ENCODE measurements at places on chromosomes 4 and X.
A peak's percentile ranks its signal among the peaks of the same experiment; 100 is the strongest.

- peak; percentile 74 for DNase-seq
Observed at GRCh38 chr4:52643785-52644244, 15.3 kb downstream of the USP46 start.

DNA sequence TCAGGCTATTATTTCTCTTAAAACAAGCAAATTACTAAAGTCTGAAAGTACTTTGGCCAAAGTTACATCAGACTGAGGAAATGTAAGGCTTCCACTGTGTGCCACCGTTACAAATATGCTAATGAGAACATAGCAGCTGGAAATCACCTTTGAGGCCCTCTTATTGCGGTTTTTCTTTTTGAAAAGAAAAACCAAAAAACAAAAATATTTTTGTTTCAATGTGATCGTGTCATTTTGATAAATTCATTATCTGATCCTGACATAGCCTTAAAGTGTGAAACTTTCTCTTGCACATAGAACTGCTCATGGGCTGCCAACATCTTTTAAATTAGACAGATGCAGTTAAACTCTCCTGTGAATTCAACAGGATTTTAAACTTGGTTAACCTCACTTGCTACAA is 2.8 kb upstream of the TIFA start:
- no peak for DNase-seq

- no peak for DNase-seq
Observed at GRCh38 chr4:3630598-3631543, 98.6 kb upstream of the LRPAP1 start.

- DNase-seq = peak; percentile 44
Observed at GRCh38 chrX:23756165-23756564, 13.1 kb upstream of the ACOT9 start.

DNA sequence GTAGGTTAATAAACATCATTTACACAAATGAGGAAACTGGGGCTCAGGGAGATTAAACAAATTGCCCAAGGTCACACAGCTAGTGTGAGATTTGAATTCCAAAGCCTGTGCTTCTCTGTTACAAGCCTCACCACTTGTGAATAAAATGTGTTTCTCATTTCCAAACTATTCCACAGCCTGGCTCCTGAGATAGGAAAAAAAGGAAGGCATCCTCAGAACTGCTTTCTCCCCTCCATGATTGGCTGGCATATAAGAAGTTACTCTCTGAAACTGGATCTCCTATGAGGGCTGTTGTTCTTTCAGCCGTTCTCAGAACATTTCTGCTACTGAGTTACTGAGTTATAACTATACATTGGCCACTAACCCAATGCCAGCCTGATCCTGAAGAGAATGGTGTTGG is 237.9 kb downstream of the MAML3 start:
- peak; percentile 72 for DNase-seq

GRCh38 chr4:76381986-76382385 is 39.0 kb downstream of the CCDC158 start:
- DNase-seq = no peak

DNA sequence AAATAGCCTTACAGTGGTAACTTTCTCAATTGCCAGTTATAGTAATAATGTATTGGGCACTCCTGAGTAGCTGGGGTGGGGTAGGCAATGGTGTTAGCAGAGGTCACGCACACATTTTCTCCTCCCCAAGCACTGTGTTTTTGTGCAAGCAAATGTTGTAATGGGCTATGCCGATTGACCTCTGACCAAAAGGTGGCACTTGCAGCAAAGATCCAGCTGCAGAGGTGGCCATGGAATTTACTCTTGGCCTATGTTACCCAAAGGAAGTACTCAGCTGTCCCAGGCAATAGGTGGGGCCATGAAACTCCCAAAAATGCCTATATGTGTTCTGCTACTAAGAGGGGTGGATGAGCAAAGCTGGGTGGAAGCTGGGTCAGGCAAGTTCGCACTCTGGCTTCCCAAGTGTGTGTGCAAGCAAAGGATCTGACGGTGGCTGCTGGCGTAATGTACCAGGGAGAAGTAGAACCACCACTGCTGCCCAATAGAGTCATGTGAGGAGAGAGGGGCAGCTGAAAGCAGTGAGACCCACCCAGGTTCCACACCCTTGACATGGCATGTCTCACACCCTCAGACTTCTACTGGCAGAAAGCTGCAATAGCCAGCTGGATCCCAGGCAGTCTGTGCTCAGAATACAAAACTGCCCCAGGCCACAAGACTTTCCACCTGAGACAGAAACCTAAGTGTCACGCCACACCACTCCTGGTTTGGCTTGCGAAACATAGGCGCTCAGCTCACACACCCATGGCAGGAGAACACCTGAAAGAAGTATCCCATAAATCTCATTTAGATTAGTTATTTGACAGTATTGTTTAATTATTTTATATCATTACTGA is 353.3 kb upstream of the EMCN start:
- DNase-seq = no peak

GRCh38 chr4:76905521-76905920 is 7.6 kb upstream of the SOWAHB start:
- DNase-seq = peak; percentile 90

GRCh38 chr4:155675709-155676429 is 9.2 kb downstream of the GUCY1A1 start:
- DNase-seq = peak; percentile 15

GRCh38 chrX:103550415-103551051 is 31.2 kb upstream of the RAB40A start:
- DNase-seq = no peak

DNA sequence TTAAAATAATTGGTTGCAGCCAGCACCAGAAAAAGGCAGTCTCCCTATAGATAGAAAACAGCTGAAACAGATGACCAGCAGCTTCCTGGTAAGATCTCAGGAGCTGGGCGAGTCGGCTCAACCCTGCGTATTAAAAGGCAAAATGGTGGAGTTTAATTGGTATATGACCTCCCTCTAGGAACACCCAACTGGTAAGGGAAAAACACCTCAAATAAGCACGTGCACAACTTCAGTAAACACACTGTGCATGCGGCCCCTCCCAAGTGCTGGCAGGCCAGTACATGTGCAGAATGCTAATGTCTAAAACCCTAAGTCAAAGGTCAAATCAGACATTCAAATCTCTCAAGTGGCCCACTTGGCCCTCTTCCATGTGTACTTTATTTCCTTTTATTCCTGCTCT is 103.2 kb upstream of the PDE5A start:
- DNase-seq = no peak

DNA sequence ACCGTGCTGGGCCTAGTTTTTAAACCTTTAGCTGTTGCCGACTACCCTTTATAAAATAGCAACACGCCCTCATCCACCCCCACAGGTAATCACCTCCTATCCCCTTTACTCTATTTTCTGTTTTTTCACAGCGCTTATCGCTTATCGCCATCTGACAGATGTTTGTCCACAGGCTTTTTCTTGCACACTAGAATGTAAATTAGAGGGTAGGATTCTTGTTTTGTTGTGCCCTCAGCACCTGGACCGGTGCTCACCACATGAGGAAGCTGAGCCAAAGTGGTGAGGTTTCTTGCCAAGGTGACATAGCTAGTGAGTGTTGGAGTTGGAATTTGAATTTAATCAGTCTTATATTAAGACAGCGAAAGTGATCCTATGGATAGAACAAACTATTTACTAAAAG is 2.9 kb upstream of the RBBP7 start:
- DNase-seq = no peak

DNA sequence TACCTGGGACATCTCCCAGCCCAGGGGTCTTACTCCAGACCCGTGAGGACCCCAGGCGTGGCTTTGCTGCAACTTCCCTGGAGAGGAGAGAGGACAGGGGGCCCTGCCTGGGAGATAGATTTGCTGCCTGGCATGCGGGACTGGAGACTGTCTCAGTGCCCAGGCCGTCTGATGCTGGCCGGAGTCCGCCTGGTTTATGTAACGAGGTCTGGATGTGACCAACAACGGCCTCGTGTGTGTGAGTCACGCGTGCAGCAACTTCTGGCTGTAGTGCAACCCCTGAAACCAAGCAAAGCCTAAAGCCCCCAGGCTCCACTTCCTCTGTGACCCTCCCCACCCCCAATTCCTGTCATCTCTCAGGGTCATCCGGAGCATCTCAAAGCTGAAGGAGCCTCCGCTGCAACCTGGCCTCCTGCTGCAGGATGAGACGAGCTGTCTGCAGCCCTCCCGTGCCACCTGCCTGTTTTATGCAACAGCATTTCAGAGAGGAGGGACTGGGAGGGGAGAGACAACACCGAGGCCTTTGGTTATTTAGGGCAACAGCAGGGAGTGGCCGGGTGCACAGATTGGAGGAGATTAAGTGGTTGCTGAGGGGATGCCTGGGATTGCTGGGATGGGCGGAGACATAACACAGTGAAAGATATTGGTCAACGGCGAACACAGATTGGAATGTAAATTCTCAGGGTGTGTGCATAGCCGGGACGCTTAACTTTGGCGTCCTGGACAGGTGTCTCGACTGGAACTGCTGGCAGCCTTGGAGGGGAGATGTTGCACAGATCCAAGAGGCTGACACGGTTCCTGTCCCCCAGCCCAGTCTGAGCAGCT is 16.0 kb downstream of the XG start:
- DNase-seq = peak; percentile 82

- peak; percentile 25 for DNase-seq
Observed at GRCh38 chr4:25861951-25862410, 807 bp downstream of the SEL1L3 start.

GRCh38 chr4:173185847-173186510 is 17.4 kb downstream of the GALNT7 start:
- no peak for DNase-seq

GRCh38 chr4:98491899-98492559 is 166.4 kb downstream of the TSPAN5 start:
- DNase-seq = peak; percentile 72

DNA sequence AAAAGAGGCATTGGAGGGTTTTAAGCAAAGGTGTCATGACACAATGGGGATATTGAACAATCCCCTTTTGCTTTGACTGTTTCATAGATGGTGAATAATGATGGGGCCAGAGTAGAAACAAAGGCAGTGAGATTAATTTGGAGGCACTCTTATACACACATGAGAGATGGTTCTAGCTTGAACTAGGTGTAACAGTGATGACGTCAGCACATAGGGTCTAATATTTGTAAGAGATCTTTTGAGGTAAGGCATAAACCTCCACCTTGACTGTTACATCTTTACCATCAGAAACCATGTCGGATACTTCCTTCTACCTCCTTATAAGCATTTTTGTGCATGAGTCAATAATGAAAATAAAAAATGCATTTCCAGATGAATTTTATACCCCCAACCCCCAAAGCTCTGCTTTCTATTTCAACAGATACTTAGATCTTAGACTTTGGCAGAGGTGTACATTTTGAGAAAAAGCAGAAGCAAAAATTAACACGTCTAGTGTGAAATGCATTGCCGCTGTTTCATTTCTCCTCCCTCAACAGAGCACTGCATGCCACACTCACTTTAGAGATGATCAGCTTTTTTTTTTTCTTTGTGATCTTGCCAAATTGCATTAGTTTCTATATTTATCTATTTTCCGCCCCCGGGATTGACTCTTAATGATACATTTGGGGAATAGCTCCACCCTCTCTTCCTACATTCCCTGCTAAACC is 87.2 kb downstream of the HS3ST1 start:
- no peak for DNase-seq

- DNase-seq = no peak
Observed at GRCh38 chrX:12704706-12705105, 86.5 kb upstream of the PRPS2 start.

DNA sequence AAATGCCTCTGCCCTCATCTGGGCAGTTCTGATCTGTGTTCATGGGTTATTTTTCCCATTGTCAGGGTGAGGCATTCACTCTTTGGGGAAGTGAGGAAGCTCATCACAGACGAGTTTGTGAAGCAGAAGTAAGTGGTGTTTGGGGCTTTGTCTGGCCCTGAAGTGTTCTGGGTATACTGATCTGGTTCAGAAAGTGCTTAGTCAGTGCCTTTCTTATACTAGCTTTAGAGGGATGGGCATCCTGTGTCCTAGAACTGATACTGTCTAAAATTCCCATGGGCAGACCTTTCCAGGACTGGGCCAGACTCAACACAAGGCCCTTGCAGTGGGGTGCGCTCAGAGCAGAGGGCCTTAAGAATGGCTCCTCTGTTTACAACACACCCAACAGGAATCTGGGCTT is 6.4 kb downstream of the TRO start:
- DNase-seq = no peak

GRCh38 chr4:186946682-186947294 is 223.1 kb upstream of the FAT1 start:
- no peak for DNase-seq

- peak; percentile 46 for DNase-seq
Observed at GRCh38 chr4:7515390-7515902, 80.7 kb upstream of the PSAPL1 start.

DNA sequence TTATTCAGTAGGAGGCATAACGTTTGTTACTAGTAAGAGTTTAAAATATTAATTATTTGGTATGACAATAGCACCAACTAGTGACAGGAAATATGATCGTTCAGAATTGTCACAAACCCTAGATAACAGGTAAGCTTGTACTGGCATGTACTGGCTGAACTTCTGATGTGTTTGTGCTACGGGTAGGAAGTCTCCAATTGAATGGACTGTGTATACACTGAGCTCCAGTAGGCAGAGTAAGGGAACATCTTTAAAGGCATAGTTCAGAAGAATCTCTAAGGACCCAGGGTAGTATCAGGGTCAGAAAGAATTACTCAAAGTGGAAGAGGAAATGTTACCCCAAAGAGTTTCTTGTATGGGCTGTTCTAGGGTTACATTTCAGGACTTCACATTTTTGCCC is 230.4 kb downstream of the EDA2R start:
- no peak for DNase-seq

GRCh38 chrX:49077941-49078340 is 1.7 kb downstream of the WDR45 start:
- no peak for DNase-seq

- DNase-seq = no peak
Observed at GRCh38 chr4:123507376-123507775, 110.8 kb downstream of the SPRY1 start.

GRCh38 chr4:18850867-18851266 is 829.3 kb upstream of the LCORL start:
- no peak for DNase-seq

GRCh38 chr4:139955600-139955999 is 198.4 kb downstream of the MAML3 start:
- no peak for DNase-seq

DNA sequence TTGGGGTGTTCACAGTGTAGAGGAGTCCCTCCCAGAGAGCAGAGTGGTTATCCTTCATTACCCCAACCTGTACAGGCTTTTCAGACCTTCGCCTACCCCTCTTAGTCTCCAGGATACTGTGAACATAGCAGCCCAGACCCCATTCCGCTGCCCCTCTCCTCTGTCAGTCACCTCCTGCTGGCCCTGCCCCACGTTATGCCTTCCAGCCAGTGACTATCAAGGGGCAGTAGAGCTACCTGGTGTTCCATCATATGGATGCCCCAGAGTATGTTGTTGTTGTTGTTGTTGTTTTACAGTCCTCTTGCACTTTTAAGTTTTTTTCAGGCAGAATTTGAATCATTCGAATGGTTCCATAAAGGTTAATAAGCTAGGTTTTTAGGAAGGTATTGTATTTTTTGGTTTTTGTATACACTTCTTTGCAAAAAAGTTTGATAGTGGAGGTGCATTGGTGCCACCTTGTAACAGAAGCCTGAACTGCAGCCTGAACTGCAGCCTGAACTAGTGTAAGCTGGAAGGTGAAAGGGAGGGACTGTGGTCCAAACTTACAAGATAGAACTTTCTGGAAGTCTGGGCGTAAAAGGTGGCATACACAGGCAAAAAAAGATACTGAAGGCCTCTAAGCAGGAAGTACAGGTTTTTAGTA is 101.4 kb upstream of the RAB40AL start:
- peak; percentile 28 for DNase-seq

GRCh38 chr4:47972181-47972580 is 44.3 kb downstream of the CNGA1 start:
- DNase-seq = no peak

GRCh38 chrX:154419688-154420401 is 8.5 kb downstream of the TAFAZZIN start:
- DNase-seq = no peak
